ENCODE measurements at places on chromosomes 4 and X.
A peak's percentile ranks its signal among the peaks of the same experiment; 100 is the strongest.

DNA sequence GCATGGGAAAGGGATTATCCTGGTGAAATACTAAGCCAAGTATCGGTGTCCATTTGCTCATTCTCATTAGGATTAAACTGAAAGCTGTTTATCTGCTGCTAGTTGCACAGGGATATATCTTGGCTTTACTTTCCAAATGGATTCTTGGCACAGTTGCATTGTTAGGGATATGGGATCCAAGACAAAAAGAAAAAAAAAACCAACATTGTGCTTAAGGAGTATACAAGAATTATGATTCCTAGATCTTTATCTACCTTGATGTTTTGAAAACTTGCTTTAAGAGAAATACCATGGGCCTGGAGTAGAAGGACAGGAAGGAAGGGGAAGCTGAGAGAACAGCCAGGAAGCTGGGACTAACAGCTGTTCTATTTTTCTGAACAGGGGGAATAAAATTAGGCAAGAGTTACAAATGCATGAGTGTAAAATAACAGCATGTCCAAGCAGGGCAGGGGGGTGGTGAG lies 107.6 kb downstream of the ATXN3L start:
- no peaks in the 10 kb centered on the region for H3K4me1 ChIP-seq
- no peaks in the 10 kb centered on the region for H3K27me3 ChIP-seq
- H3K4me3 ChIP-seq: no peak overlapping the region
- no peak overlapping the region for H3K27ac ChIP-seq
- no peaks in the 10 kb centered on the region for H3K36me3 ChIP-seq

- no peaks in the 10 kb centered on the region for H3K27me3 ChIP-seq
- H3K4me1 ChIP-seq: peaks cover 44% of the 10 kb centered on the region
- no peaks in the 10 kb centered on the region for H3K36me3 ChIP-seq
- DNase-seq: no peak
- peak overlapping the region; percentile 97 for H3K27ac ChIP-seq
Observed at GRCh38 chr4:169621731-169622492, 1.5 kb downstream of the CLCN3 start.

DNA sequence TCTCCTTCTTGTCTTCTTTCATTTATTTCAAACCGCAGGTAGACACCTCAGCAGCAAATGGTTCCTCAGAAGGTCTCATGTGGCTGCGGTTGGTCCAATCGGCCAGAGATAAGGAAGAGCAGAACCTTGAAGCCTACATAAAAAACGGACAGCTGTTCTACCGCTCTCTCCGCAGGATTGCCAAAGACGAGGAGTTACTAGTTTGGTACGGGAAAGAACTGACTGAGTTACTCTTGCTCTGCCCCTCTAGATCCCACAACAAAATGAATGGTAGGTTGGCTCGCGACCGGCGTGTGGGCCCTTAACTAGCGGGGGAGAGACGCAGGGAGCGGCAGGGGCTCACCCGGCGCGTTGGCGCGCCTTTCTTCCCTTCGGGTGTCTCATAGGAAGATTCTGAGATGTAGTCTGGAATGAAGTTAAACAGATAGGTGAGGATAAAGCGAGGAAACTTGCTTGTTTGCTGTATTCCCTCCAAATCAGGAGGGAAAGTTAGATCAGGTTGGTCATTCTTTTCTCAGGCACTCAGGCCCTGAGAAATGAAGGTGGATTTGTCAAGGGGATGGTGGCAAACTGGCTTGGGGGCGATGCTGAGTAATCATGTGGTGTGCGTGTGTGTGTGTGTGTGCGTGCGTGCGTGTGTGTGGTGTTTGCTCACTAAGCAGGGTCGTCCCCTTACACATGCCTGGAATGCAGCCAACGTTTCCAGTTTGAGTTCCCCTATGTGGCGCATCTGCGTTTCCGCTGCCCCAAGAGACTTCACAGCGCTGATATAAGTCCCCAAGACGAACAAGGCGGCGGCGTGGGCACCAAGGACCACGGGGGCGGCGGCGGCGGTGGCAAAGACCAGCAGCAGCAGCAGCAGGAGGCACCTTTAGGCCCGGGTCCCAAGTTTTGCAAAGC lies 4.2 kb downstream of the PRDM8 start:
- peaks cover 65% of the 10 kb centered on the region for H3K27me3 ChIP-seq
- peaks cover 34% of the 10 kb centered on the region for H3K4me1 ChIP-seq
- no peak overlapping the region for H3K27ac ChIP-seq

GRCh38 chrX:149298111-149298510 lies 207.0 kb downstream of the IDS start:
- no peak overlapping the region for H3K27ac ChIP-seq
- no peak for DNase-seq
- H3K4me3 ChIP-seq: no peak overlapping the region
- H3K27me3 ChIP-seq: no peaks in the 10 kb centered on the region
- no peaks in the 10 kb centered on the region for H3K4me1 ChIP-seq

All from suprapubic skin (tissue), 4 donors.